Activated CD4-positive, alpha-beta T cell treated with anti-CD3 and anti-CD28 coated beads for 36 hours (primary cell): ENCODE measurements at places on chromosomes 4 and X. TPM values are rescaled to one million over a fixed set of nuclear protein-coding genes. Genes with fewer than 3 reads are reported as not detected.

H2BW2 gene
- not detected for total RNA-seq

DNA sequence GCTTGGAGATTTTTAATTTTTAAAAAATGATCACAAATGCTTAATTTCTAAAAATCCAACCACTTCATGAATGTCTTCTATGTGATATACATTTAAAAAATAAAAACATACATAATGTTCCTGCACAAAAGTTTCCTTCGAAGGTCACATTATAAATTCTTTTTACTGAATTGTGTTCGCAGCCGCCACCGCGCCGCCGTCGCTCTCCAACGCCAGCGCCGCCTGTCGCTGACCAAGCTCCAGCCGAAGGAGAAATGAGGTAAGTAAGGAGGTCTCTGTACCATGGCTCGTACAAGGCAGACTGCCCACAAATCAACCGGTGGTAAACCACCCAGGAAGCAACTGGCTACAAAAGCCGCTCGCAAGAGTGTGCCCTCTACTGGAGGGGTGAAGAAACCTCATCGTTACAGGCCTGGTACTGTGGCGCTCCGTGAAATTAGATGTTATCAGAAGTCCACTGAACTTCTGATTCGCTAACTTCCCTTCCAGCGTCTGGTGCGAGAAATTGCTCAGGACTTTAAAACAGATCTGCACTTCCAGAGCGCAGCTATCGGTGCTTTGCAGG, 48.8 kb upstream of the NEUROG2 start:
- H3K27ac ChIP-seq = no peak overlapping the region
- no peak for DNase-seq
- no peak overlapping the region for H3K4me3 ChIP-seq
- peaks cover 22% of the 10 kb centered on the region for H3K36me3 ChIP-seq

DNA sequence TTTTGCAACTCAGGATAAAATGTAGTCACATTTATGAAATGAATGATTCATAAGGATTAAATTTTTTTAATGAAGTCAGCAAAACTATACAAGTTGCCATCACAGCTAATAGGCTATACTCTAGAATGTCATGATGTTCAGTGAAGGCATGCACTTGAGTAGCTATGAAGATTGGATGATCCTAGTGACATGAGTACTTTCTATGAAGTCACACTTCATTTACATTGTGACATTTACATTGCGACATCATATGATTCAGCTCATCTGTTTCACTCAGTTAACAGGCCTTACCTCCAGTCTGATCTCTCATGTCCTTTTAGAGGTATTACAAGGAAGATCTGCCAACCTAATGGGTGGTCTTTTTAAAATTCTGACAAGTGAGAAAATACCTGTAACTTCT, 82.7 kb upstream of the FGF13 start:
- no peaks in the 10 kb centered on the region for H3K27me3 ChIP-seq
- no peak overlapping the region for H3K27ac ChIP-seq
- no peaks in the 10 kb centered on the region for H3K36me3 ChIP-seq
- DNase-seq = no peak

- peaks cover 13% of the 10 kb centered on the region for H3K4me1 ChIP-seq
These were observed 158.4 kb downstream of the CHIC2 start for GRCh38 chr4:53905941-53906377.

CLTRN gene
- total RNA-seq = 0.61 TPM

HSD17B11 gene
- total RNA-seq = 12.0 TPM

GRCh38 chr4:150355858-150356455, 226.0 kb upstream of the MAB21L2 start:
- H3K36me3 ChIP-seq = no peaks in the 10 kb centered on the region
- peaks cover 3% of the 10 kb centered on the region for H3K4me1 ChIP-seq
- H3K27me3 ChIP-seq = no peaks in the 10 kb centered on the region
- no peak for DNase-seq

CLNK gene
- not detected for total RNA-seq

GRCh38 chr4:83855044-83855443, 319.1 kb downstream of the GPAT3 start:
- H3K27ac ChIP-seq = no peak overlapping the region
- H3K27me3 ChIP-seq = peaks cover 9% of the 10 kb centered on the region
- H3K4me3 ChIP-seq = no peak overlapping the region

- H3K27ac ChIP-seq = no peak overlapping the region
- peaks cover 17% of the 10 kb centered on the region for H3K4me1 ChIP-seq
- H3K27me3 ChIP-seq = no peaks in the 10 kb centered on the region
- H3K36me3 ChIP-seq = no peaks in the 10 kb centered on the region
These were observed 402.0 kb downstream of the HNRNPD start for GRCh38 chr4:81971637-81972381.

- peaks cover 4% of the 10 kb centered on the region for H3K36me3 ChIP-seq
- no peak for DNase-seq
- peaks cover 31% of the 10 kb centered on the region for H3K4me1 ChIP-seq
- H3K4me3 ChIP-seq = peak overlapping the region; percentile 50
- no peaks in the 10 kb centered on the region for H3K27me3 ChIP-seq
These were observed 180.0 kb downstream of the AFAP1 start for GRCh38 chr4:7759635-7760034.

DNA sequence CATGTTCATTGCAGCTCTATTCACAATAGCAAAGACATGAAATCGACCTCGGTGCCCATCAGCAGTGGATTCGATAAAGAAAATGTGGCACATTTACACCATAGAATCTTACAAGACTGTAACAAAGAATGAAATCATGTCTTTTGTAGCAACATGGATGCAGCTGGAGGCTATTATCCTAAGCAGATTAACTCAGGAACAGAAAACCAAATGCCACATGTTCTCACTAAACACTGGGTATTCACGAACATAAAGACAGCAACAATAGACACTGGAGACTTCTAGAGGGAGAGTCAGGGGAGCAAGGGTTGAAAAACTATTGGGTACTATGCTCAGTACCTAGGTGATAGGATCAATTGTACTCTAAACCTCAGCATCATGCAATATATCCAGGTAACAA, 180.5 kb downstream of the PPP1R2C start:
- H3K4me3 ChIP-seq = no peak overlapping the region
- no peaks in the 10 kb centered on the region for H3K27me3 ChIP-seq
- DNase-seq = no peak

DNA sequence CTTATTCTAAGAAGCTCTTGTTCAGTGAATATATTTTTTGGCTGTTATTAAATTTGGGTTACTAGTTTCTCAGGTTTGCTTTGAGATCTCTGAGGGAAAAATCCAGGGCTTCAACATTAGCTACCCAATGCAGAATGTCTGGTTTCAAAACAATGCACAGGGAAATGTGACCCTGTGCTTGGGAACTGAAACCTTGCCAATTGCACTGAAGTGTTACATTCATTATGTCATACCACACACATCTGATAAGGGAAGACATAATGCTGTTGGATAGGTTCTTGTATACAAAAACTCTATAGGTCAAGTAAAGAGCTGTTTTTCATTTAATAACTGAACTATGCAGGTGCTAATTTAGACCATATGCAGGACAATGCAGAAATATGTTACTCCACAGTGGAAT, 345.3 kb upstream of the BMP3 start:
- H3K4me1 ChIP-seq = no peaks in the 10 kb centered on the region
- peaks cover 3% of the 10 kb centered on the region for H3K27me3 ChIP-seq
- DNase-seq = no peak
- no peak overlapping the region for H3K4me3 ChIP-seq

XIAP gene
- total RNA-seq = 27.7 TPM

DNA sequence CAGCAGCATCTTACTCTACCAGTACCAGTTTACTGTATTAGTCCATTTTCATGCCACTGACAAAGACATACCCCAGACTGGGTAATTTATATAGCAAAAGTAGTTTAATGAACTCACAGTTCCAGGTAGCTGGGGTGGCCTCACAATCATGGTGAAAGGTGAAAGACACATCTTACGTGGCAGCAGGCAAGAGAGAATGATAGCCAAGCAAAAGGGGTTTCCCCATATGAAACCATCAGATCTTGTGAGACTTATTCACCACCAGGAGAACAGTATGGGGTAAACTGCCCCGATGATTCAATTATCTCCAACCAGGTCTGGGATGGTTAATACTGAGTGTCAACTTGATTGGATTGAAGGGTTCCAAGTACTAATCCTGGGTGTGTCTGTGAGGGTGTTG, 69.3 kb downstream of the YIPF6 start:
- peaks cover 12% of the 10 kb centered on the region for H3K36me3 ChIP-seq
- H3K27ac ChIP-seq = no peak overlapping the region
- no peaks in the 10 kb centered on the region for H3K27me3 ChIP-seq
- no peak overlapping the region for H3K4me3 ChIP-seq
- H3K4me1 ChIP-seq = peaks cover 29% of the 10 kb centered on the region
- peak; percentile 43 for DNase-seq

NLGN3 gene
- 0.77 TPM for total RNA-seq

STOX2 gene
- not detected for total RNA-seq

GRCh38 chrX:41472231-41472815, 25.2 kb downstream of the NYX start:
- H3K4me3 ChIP-seq = no peak overlapping the region
- no peak overlapping the region for H3K27ac ChIP-seq
- H3K4me1 ChIP-seq = peaks cover 3% of the 10 kb centered on the region
- H3K36me3 ChIP-seq = no peaks in the 10 kb centered on the region
- no peaks in the 10 kb centered on the region for H3K27me3 ChIP-seq

GRCh38 chrX:8548446-8548845, 83.8 kb downstream of the VCX3B start:
- H3K4me3 ChIP-seq = no peak overlapping the region
- no peak overlapping the region for H3K27ac ChIP-seq
- no peaks in the 10 kb centered on the region for H3K27me3 ChIP-seq

- peaks cover 12% of the 10 kb centered on the region for H3K4me1 ChIP-seq
- H3K27ac ChIP-seq = no peak overlapping the region
- no peak overlapping the region for H3K4me3 ChIP-seq
- no peaks in the 10 kb centered on the region for H3K27me3 ChIP-seq
These were observed 390.1 kb downstream of the UNC5C start for GRCh38 chr4:95158626-95159025.

- no peak overlapping the region for H3K27ac ChIP-seq
- no peaks in the 10 kb centered on the region for H3K27me3 ChIP-seq
- H3K4me3 ChIP-seq = no peak overlapping the region
- no peaks in the 10 kb centered on the region for H3K4me1 ChIP-seq
- no peaks in the 10 kb centered on the region for H3K36me3 ChIP-seq
- DNase-seq = no peak
These were observed 589.0 kb upstream of the FAM241A start for GRCh38 chr4:111556141-111556781.

ZNF630 gene
- 1.7 TPM for total RNA-seq

DNA sequence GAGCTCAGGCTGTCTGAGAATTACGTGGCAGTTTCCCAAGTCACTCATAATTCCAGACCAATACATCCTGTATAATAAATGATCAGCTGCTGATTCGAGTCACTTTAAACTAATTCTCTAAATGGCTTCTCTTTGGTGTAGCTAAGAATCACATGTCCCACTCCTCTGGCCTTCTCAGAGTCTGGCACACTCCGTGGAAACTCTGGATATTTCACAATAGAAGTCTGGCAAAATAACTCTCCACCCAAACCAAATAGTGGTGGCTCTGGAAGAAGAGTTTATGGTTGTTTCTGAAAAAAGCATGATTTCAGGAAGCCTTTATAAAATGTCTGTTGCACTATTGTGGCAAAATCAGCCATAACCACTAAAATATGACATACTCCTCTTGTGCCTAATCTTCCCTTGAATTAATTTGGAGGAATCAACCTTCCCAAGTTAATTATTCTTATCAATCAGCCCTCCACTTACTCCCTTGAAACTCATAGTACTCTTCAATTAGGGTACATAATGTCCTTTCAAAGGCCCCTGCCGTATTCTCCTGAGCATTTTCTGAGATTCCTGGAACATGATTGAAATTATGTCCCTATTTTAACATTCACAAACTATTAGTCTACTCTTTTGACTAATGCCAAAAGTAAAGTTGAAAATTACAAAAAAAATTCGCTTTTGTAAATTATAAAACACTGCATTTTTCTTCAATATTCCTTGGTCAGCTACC, 991.6 kb downstream of the FAT4 start:
- H3K27me3 ChIP-seq = no peaks in the 10 kb centered on the region
- no peak for DNase-seq
- no peak overlapping the region for H3K4me3 ChIP-seq
- H3K36me3 ChIP-seq = no peaks in the 10 kb centered on the region

DNA sequence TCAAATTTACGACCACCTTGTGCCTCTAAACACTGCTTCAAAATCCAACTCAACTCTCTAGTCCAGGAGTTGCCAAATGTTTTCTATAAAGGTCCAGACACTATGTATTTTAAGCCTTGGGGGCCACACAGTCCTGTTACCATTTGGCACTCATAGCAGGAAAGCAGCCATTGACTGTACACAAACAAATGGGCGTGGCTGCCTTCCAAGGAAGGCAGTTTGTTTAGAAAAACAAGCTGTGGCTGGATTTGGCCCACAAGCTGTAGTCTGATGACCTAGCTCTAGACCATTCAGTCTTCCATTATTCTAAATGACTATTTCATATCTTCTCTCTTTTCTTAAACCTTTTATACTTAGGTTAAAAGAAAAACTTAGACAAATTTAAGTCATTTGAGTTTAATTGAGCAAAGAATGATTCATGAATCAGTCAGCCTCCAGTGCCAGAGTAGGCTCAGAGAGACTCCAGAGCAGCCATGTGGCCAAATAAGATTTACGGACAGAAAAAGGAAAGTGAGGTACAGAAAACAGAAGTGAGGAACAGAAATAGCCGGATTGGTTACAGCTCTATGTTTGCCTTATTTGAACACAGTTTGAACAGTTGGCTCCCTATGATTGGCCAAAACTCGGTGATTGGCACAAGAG, 825.8 kb upstream of the LCORL start:
- no peak for DNase-seq
- H3K36me3 ChIP-seq = no peaks in the 10 kb centered on the region
- no peak overlapping the region for H3K4me3 ChIP-seq
- H3K27ac ChIP-seq = no peak overlapping the region

DNA sequence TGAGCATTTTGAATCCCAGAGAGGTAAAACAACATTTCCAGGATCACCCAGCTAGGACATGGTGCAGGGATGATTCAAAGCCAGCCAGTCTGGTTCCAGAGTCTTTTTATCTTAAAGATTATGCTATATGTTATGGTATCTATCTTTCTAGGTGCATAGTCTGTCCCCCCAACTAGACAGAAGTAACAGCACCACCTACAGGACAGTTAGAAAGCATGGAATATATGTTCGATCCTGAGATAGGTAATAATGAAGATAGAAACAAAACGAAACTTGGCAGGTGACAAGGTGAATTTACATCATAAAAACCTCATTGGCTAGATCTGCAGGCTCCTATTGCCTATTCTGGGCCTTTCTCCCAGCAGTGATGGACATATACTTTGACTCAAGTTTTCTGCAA, 723.2 kb downstream of the SMARCA1 start:
- H3K27me3 ChIP-seq = no peaks in the 10 kb centered on the region
- no peak overlapping the region for H3K27ac ChIP-seq
- no peaks in the 10 kb centered on the region for H3K36me3 ChIP-seq
- no peak for DNase-seq
